ENCODE measurements at places on chromosomes 1 and 21.

GRCh38 chr1:189269011-189269410, 1208.7 kb downstream of the BRINP3 start:
- H3K4me3 ChIP-seq, result no peak overlapping the region
- no peaks in the 10 kb centered on the region for H3K36me3 ChIP-seq
- H3K27ac ChIP-seq, result no peak overlapping the region
- no peaks in the 10 kb centered on the region for H3K4me1 ChIP-seq

- peaks cover 15% of the 10 kb centered on the region for H3K4me1 ChIP-seq
- DNase-seq, result no peak
- H3K27ac ChIP-seq, result no peak overlapping the region
- no peaks in the 10 kb centered on the region for H3K27me3 ChIP-seq
- H3K36me3 ChIP-seq, result no peaks in the 10 kb centered on the region
Measured at GRCh38 chr1:180889325-180889724, 23.4 kb upstream of the KIAA1614 start.

GRCh38 chr21:31156662-31157061, 118.4 kb upstream of the KRTAP19-8 start:
- H3K27ac ChIP-seq, result no peak overlapping the region
- H3K4me3 ChIP-seq, result no peak overlapping the region
- no peak for DNase-seq

DNA sequence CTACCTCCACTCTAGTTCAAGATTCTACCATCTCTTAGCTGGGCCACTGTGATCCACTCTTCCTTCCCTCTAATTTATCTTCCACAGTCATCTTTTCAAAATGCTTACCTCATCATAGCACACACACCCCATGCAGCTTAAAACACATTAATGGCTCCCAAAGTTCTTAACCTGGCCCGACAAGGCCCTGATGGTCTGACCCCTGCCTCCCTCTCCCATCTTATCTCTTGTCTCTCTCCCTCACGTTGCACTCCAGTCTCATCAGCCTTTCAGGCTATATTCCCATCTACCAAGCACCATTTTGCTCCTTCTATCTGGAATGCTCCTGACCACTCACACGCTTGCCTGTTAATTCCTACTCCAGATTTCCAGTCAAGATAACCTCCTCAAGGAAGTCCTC, 2.5 kb upstream of the ZBTB8A start:
- no peaks in the 10 kb centered on the region for H3K27me3 ChIP-seq
- no peak overlapping the region for H3K4me3 ChIP-seq
- peaks cover 6% of the 10 kb centered on the region for H3K4me1 ChIP-seq
- H3K36me3 ChIP-seq, result no peaks in the 10 kb centered on the region

DNA sequence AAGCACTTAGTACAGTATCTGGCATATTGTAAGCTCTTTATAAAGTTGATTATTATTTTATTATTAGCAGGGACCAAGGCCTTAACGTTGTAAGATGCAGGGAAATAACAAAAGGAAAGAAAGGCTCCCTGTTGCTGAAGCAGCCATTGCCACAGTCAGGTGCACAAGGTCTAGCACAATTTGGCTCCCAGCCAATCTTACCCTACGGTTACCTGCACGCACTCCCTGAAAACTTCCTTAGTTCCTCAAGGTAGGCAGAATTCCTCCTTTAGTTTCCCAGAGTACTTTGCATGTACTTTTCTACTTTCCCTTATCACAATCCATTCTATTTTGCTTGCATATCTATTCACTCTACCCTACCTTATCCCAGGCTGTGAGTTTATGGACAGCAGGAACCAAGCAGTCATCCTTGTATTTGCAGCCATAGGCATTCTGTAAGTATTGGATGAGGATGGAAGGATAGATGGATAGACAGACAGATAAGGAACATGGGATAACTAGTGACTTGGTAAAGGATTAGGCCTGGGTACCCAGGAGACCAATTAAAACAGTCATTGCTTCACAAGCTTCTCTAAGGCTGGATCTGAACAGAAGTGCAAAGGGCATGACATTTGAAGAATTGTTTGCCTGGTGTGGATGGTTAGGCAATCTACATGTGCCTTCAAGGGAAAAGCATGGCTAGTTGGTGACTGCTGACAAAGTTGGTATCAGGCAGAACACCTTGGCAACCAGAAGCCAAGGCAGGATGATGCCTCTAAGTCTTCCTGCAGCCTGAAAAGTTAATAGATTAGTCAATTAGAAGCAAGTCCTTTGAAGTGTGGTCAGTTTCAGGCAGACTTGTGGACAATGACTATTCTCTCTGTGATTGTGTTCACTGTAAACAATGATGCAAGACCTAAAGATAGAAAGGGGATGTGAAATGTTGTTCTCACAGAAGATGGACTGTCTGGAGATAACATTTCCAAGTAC, 20.8 kb upstream of the JAK1 start:
- peak overlapping the region; percentile 50 for H3K27ac ChIP-seq
- no peaks in the 10 kb centered on the region for H3K36me3 ChIP-seq
- DNase-seq, result peak; percentile 57

DNA sequence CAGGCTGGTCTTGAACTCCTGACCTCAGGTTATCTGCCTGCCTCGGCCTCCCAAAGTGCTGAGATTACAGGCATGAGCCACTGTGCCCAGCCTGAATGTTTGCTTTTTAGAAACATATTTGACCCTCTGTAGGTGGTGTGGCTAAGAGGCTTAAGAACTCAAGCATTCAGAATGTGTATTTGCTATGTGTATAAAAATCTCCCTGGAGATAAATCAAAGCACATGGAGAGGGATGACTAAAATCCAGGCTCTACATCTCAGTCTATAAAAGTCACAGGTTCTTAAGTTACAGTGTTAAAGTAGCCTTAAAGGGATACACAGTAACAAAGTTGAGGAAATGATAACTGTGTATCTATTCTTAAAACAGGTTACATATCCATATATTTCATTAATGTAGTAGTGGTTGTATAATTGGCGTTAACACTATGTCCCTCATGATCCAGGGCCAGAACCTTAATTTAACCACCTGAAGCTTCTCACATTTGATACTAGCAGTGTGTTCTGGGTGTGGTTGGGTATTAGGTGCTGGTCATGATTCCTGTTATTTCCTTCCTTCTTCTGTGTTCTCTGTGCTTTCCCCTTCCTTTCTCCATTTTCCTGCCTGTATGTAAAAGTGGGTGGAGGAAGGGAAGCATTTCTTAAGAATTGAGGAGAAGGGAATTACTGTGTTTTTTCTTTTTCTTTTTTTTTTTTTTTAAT, 16.2 kb downstream of the GIPC2 start:
- DNase-seq, result no peak
- H3K36me3 ChIP-seq, result no peaks in the 10 kb centered on the region
- H3K27me3 ChIP-seq, result no peaks in the 10 kb centered on the region
- H3K4me3 ChIP-seq, result no peak overlapping the region

- H3K27me3 ChIP-seq, result no peaks in the 10 kb centered on the region
- H3K36me3 ChIP-seq, result no peaks in the 10 kb centered on the region
- no peaks in the 10 kb centered on the region for H3K4me1 ChIP-seq
- no peak overlapping the region for H3K4me3 ChIP-seq
- DNase-seq, result peak; percentile 40
Measured at GRCh38 chr1:6041432-6042062, 4.1 kb upstream of the KCNAB2 start.

DNA sequence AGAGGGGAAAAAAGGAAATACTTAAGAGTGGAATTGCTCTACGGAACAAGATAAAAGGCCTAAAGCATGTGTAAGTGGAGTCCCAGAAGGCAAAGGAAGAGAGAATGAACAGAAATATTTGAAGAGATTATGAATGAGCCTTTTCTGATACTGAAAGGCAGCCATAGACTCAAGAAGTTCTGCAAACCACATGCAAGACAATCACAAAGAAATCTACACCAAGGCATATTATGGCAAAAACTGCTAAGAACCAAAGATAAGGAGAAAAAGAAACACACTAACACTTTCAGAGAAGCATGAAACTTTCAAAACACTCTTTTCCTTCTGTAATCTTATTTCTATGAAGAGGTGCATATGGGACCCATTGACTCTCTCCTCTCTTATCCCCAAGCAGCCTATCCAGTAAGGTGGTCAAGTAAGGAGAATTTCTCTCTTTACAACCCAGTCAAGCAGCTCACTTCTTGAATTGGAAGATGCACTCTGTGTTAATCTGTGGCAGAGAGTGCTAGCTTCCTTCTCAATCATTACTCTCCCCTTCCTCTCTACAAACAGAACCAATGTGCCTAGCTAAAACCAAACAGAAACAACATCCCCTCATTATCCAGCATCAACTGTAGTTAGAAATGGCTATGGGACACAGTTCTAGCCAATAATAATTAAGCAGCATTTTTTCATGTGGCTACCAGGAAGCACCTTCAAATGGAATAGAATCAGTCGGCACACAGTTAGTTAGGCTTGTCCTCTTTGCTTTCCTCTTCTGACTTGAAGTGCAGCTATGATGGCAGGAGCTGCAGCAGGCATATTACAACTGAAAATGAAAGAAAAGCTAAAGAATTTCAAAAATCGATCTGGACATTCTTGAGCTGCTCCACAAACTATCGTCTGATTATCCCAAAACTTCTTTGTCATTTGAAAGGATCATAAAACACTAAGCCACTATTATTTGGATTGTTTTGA, 25.9 kb downstream of the KRTAP19-8 start:
- DNase-seq, result no peak
- no peaks in the 10 kb centered on the region for H3K36me3 ChIP-seq
- H3K4me1 ChIP-seq, result no peaks in the 10 kb centered on the region
- H3K27ac ChIP-seq, result no peak overlapping the region

GRCh38 chr1:233972951-233973635, 68.6 kb downstream of the SLC35F3 start:
- H3K36me3 ChIP-seq, result no peaks in the 10 kb centered on the region
- no peak for DNase-seq
- no peak overlapping the region for H3K27ac ChIP-seq
